ENCODE measurements at places on chromosomes 4 and X.

DNA sequence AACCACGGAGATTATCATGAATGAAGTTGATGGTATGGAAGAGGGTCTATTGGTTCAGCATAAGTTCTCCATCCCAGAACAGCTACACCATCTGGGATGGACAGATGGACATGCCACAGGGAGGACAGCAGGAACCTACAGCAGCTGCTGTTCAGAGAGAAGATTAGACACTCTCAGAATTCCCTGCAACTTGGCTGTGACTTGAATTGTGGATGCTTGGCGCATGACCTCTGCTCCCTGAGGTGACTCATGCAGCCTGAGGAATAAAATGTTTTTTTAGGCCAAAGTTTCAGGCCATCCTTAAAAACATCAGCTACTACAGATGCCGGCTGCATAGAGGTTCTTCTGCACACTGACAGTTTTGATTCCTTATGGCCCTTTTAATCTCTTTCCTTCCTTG is 97.3 kb downstream of the RS1 start:
- no peak for DNase-seq

GRCh38 chrX:15989716-15990115 is 133.6 kb upstream of the GRPR start:
- DNase-seq, result no peak

DNA sequence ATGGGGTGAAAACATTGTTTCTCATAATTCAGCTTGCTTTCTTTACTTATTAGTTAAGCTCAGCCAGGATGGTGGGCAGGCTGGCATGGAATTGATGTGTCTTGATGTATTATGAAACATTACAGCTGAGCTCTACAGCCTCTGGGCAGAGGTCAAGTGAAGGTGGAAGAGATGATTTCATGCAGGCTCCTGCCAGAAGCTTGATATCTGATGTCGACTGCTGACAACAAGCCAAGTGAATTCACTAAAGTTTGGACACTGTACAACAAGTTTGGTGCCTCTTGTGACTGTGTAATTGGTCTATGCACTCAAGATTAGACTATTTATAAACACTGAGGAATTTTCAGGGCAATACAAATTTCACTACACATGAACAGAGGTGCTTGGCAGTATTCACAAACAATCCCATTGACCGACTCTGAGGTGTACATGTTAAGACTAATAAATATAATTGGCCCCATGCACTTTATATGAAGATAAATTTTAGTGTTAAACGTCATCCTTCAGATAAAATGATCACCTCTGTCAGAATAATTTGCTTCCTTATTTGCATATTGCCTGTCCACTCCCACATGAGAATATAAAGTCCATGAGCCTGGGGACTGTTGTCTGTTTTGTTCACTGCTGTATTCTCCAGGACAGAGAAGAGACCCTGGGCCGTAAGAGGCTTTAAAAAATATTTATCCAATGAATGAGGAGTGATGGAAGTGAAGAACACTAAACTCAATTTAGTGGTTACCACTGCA is 612.2 kb downstream of the IQCM start:
- no peak for DNase-seq

DNA sequence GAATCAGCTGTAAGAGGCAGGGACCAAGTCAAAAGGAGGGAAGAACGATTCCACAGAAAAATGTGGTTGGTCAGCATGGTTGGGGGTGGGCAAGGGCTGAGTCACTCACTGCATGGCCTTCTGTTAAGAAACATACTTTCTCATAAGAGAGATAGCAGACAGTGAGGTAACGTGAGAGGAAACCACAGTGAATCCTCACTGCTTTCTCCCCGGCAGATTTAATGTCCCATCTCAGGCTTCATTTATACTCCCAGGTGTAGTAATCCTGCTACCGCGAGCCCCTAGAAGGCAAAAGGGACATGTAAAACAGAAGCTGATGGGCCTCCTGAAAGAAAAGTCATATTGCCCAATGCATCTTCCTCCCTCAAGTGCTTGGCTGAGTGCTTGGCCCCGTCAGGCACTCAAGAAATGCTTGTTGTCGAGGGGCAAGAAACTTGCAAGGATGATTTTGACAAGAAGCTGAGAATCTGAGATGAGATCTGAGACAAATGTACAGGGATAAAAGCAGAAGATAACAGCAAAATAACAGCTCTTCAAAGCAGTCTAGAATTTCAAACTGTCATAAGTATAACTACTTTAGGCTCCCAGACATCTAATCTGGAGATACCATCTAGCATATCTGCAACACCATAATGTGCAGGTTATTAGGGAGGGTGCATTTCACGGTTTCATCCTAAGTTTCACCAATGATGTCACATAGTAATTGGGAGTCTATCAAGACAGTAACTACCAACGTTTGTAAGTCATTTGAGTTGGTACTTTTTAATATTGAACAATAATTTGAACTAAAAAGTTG is 40.2 kb downstream of the SH3KBP1 start:
- no peak for DNase-seq

GRCh38 chr4:20839957-20840356 is 139.7 kb downstream of the PACRGL start:
- DNase-seq, result no peak

- no peak for DNase-seq
Observed at GRCh38 chrX:106284431-106285025, 116.4 kb downstream of the PWWP3B start.

DNA sequence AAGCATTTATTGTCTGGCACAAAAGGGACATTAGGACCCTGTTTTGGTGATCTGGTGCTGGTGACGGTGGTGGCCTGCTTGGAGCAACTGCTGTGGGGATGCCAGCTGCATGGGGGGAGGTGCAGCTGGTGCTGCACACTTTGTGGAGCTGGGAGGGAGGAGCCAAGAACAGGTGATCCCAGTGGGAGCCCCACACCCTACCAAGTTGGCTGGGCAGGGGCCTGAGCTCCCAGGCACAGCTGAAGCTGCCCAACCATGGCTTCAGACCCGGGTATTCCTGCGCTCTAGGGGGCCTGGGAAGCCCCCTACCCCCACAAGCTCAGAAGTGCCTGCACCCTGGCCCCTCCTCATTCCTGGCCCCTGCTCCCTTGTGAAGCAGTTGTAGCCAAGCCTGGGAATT is 1512.5 kb downstream of the TECRL start:
- DNase-seq, result no peak

- DNase-seq, result no peak
Observed at GRCh38 chrX:121216641-121217374, 169.4 kb downstream of the GLUD2 start.

DNA sequence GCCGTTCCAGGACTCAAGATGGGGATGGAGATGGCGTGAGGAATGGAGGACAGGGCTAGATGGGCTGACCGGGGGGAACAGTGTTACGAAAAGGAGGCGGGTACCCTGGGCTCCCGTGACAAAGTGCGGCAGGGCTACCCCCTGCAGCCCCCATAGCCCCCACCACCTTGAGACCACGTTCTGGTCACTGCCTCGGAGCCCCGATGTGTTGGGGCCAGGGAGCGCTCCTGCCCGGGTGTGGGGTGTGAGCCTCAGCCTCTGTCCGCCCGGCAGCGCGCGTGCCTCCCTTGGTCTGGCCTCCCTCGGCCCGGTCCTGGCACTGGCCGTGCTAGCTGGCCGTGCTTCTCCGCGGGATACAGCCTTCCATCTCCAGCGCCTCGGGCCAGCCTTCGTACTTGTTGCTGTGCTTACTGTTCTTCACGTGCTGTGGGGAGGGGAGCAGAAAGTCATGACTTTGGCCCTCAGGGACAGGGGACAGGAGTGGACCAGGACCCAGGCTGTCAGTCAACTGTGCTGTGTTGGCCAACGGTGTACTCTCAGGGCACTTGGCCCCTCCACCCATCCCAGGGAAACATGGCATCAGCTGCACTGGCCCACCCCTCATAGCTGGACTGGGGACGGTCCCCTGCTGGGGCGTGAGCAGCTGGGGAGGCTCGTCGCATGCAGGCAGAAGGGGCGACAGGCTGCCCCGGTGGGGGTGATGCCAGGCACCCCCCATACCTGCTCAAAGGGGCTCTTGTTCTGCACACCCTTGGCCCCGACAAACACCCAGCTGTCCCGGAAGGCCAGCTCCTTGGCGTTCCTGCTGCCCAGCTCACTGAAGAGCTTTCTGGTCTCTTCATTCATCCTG is 9.3 kb downstream of the FAM3A start:
- no peak for DNase-seq

DNA sequence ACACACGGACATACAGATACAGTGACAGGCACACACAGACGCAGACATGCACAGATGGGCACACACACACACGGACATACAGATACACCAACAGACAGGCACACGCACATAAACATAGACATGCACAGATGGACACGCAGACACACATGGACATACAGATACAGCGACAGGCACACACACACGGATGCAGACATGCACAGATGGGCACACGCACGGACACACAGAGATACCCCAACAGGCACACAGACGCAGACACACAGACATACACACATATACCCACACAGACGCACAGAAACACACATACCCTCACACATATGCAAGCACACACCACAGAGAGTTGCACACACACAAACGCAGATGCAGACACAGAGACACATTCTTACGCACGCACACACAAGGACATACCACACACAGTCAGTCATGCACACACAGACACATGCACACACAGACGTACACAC is 24.4 kb upstream of the SLC25A6 start:
- no peak for DNase-seq

DNA sequence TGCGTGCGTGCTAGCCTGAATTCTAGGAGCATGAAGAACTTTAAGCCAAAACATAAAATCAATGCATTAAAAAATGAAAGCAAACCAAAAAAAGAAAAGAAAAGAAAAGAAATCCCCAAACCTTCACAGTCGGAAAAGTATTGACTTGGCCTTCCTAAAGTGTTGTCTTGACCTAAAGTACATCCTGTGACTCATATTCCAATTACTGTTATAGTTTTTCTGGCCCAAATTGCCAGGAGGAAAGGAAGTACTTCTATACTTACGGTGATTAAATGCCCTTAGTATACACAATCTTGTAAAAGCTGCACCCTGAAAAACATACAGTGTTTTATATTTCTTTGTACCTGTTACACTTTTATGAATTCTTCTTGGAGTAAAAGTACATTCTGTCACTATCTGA is 512.8 kb downstream of the ANKRD50 start:
- no peak for DNase-seq

DNA sequence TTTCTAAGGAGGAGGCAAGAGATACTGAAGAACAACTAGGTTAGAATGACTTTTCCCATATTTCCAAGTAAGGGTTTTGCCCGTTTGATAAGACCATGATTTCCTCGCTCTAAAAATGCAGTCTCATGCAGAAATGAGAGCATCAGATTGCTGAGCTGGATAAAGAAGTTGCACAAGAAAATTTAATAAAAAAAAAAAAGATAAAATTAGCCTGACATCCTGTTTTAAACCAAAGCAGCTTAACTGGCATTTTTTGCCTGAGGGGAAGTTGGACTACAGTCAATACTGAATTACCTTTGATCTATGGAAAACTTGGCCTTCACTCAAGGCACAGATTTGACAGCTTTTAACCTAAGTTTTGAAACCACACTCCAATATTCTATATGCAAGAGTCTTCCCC is 208.4 kb downstream of the GASK1B start:
- DNase-seq, result no peak

DNA sequence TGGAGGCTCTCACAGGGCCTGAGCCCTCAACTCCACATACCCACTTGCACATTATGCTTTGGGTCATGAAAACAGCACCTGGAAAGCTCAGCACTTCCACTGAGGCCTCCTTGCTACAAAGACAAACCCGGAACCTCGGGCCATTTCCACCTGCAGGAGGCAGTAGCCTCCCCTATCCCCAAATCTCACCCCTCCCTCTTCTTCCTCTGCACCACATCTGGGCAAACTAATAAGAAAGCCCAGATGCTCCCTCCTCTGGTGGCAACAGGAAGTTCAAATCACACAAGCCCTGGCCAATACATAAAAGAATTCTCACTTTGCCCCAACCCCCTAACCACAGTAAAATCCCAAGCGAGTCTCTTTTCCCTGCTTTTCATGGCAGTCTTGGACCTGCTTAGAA is 136.4 kb downstream of the MAPK10 start:
- DNase-seq, result no peak

- DNase-seq, result no peak
Observed at GRCh38 chr4:11843927-11844326, 415.2 kb upstream of the HS3ST1 start.

- no peak for DNase-seq
Observed at GRCh38 chr4:153741541-153741940, 18.3 kb downstream of the RNF175 start.

DNA sequence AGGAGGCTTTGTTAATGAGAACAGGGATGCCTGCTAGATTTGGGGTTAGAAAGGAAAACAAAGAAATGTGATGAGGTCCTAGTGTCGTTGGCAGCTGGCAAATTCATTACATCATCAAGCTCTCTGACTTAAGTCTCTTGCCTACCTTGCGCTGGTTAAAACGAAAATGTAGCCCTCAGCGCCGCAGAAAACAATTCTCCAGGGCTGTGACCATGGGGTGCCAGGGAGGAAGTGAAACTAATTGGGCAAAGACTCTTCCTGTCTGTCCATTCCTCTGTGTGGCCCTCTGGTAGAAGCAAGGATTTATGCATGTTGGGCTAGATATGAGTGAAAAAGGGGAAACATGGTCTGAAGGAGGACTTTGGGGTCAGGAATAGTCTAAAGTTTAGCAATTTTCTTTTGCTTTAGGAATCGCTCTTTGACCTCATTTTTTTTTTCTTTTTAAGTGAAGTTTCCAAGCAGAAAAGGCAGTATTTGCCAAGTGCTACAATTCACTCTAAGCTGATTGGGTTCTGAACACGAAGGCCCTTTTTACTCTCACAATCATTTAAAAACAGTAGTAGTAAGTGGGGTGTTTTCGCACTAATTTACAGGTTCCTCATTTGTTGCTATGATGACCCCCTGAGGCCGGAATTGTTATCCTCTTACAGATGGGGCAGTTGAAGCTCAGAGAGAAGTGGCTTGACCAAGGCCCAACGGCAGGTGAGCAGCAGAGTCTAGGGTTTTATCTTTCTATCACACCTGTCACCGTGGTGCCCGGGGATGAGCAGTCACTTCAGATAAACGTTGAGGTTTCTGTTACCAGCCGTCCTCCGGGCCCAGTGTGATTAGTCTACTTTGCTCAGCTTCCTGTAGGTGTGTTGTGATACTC is 27.3 kb upstream of the CHRNA9 start:
- peak; percentile 77 for DNase-seq

GRCh38 chrX:55778322-55778721 is 60.8 kb downstream of the RRAGB start:
- no peak for DNase-seq

GRCh38 chrX:84441143-84441542 is 61.1 kb downstream of the HDX start:
- DNase-seq, result no peak

GRCh38 chr4:175065228-175065627 is 147.1 kb downstream of the ADAM29 start:
- no peak for DNase-seq

GRCh38 chrX:47366041-47366722 is 4.2 kb upstream of the ZNF157 start:
- peak; percentile 72 for DNase-seq

Measured in T-cell (primary cell).